ENCODE measurements at places on chromosomes 2 and 18.

DNA sequence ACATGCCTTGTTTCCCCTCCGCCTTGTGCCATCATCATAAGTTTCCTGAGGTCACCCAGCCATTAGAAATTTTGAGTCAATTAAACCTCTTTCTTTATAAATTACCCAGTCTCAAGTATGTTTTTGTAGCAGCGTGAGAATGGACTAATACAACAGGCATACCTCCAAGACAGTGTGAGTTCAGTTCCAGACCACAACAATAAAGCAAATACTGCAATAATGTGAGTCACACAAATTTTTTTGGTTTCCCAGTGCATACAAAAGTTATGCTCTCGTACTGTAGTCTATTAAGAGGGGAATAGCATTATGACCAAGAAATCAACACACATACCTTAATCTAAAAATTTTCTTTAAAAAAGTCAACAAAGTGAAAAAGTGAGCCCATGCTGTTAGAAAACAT lies 217.2 kb downstream of the NR4A2 start:
- DNase-seq = no peak

DNA sequence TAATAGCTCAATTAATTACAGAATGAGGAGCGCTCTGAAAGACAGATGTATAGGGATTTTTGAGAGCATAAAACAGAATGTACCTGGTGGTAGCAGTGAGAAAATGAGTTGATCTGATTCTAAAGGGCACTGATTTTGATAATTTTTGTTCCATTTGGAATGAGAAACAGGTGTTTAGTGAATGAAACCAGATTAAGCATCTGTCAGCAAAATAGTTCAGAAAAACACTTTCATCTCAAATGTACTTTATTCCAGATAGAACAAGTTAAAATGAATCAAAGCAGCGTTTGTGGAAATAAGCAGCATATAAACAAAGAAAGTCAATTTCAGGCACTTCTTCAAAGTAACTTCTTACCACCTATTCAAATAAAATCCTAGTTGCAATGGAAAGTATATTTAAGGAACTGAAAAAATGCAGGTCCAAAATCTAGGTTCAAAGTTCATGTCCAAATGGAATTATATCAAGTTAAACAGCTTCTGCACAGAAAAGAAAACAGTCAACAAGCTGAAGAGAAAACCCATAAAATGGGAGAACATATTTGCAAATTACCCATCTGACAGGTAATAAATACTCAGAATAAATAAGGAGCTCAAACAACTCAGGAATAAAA lies 11.9 kb upstream of the REG3A start:
- no peak for DNase-seq

DNA sequence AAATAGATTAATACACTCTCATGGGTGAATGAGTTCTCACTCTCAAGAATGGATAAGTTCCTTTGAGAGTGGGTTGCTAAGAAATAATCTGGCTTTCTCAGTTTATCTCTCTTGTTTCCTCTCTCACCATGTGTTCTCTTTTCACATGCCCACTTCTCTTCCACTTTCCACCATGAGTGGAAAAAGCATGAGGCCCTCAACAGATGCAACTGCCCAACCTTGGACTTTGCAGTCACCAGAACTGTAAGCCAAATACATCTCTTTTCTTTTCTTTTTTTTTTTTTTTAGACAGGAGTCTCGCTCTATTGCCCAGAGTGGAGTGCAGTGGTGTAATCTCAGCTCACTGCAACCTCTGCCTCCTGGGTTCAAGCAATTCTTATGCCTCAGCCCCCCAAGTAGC lies 18.1 kb upstream of the ETAA1 start:
- no peak for DNase-seq

DNA sequence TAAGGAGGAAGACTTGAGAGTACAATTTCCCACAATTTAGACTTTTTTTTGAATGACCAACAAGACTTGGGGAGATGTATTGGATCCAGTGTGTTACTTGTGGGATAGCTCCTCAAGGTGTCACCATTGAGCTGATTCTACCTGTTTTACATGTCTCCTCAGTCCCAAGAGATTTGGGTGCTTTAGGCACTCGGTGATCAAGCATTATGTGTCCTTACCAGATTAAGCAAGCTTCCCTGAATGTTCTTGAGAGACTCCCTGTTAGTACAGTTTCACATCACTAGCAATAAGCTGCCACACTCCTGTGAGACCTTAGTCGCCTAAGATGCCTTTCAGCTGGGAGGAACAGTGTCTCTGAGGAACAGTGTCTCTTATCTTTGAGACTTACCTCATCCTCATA lies 384.3 kb upstream of the SYT4 start:
- no peak for DNase-seq
